ENCODE measurements at places on chromosomes 7 and 10. TPM values are rescaled to one million over a fixed set of nuclear protein-coding genes. Genes with fewer than 3 reads are reported as not detected.

Gene ELOVL3
- total RNA-seq: 0.27 TPM

Gene GPER1
- 0.26 TPM for total RNA-seq

Gene ADAM8
- 54.4 TPM for total RNA-seq

Gene FAM25G
- not detected for total RNA-seq

Data from Calu3 (cell line).